ENCODE measurements at places on chromosomes 1 and 21. TPM values are rescaled to one million over a fixed set of nuclear protein-coding genes. Genes with fewer than 3 reads are reported as not detected.

Gene SPATA45
- not detected for polyA plus RNA-seq

Gene ADAMTS4
- polyA plus RNA-seq = not detected

Gene SETD4
- 64.4 TPM for polyA plus RNA-seq

Gene PYCR2
- polyA plus RNA-seq = 52.7 TPM

Gene CD34
- not detected for polyA plus RNA-seq

Gene SV2A
- 95.3 TPM for polyA plus RNA-seq

Gene GUCA2B
- polyA plus RNA-seq = not detected

Gene EGLN1
- polyA plus RNA-seq = 33.2 TPM

Gene SH3D21
- 2.8 TPM for polyA plus RNA-seq

Gene OR10K1
- polyA plus RNA-seq = not detected

Gene RGS13
- polyA plus RNA-seq = not detected

Gene TMEM240
- 52.1 TPM for polyA plus RNA-seq

Gene OLFML2B
- polyA plus RNA-seq = 0.68 TPM

Gene CD1B
- not detected for polyA plus RNA-seq

Gene RHEX
- not detected for polyA plus RNA-seq

Gene SNAP47
- polyA plus RNA-seq = 60.4 TPM

Gene NFIA
- polyA plus RNA-seq = 0.47 TPM

Gene KRTAP19-4
- not detected for polyA plus RNA-seq

Gene OR10J1
- polyA plus RNA-seq = not detected

Gene FNDC10
- 4.5 TPM for polyA plus RNA-seq

Gene FCER1A
- not detected for polyA plus RNA-seq

Gene CD48
- not detected for polyA plus RNA-seq

Gene ORC1
- polyA plus RNA-seq = 0.48 TPM

Gene NLRP3
- 0.36 TPM for polyA plus RNA-seq

Gene HAPLN2
- 24.6 TPM for polyA plus RNA-seq

Gene IGSF5
- polyA plus RNA-seq = 1.1 TPM

Gene SELENON
- 6.5 TPM for polyA plus RNA-seq

Gene SPRR2A
- polyA plus RNA-seq = not detected

Gene ECM1
- 4.2 TPM for polyA plus RNA-seq

Gene KMO
- polyA plus RNA-seq = 0.72 TPM

Gene AGT
- polyA plus RNA-seq = not detected

Gene OR6K3
- polyA plus RNA-seq = not detected

Gene ETS2
- 10.4 TPM for polyA plus RNA-seq

Gene TMPRSS15
- polyA plus RNA-seq = 0.18 TPM

Gene ACTA1
- polyA plus RNA-seq = not detected

Gene CFAP45
- polyA plus RNA-seq = 0.12 TPM

Gene KLF17
- polyA plus RNA-seq = not detected

Gene RGS18
- polyA plus RNA-seq = not detected

Gene OSCP1
- 16.2 TPM for polyA plus RNA-seq

Gene AADACL4
- polyA plus RNA-seq = not detected

Gene SLC37A1
- 60.7 TPM for polyA plus RNA-seq

Gene RUNX3
- polyA plus RNA-seq = not detected

Gene HUNK
- polyA plus RNA-seq = 9.3 TPM

Gene TMEM269
- polyA plus RNA-seq = 1.1 TPM

Gene AK5
- polyA plus RNA-seq = 7.1 TPM

Gene AGTRAP
- 4.4 TPM for polyA plus RNA-seq

Gene GBP3
- polyA plus RNA-seq = not detected

All from neural cell (in vitro differentiated cells).